Dermis blood vessel endothelial cell (primary cell): ENCODE measurements at places on chromosomes 1 and 21. TPM values are rescaled to one million over a fixed set of nuclear protein-coding genes. Genes with fewer than 3 reads are reported as not detected.
A peak's percentile ranks its signal among the peaks of the same experiment; 100 is the strongest.

AMY1C gene
- total RNA-seq = not detected in 2 replicates

TFAP2E gene
- 0.14 and 0.17 TPM in 2 replicates for total RNA-seq

DNA sequence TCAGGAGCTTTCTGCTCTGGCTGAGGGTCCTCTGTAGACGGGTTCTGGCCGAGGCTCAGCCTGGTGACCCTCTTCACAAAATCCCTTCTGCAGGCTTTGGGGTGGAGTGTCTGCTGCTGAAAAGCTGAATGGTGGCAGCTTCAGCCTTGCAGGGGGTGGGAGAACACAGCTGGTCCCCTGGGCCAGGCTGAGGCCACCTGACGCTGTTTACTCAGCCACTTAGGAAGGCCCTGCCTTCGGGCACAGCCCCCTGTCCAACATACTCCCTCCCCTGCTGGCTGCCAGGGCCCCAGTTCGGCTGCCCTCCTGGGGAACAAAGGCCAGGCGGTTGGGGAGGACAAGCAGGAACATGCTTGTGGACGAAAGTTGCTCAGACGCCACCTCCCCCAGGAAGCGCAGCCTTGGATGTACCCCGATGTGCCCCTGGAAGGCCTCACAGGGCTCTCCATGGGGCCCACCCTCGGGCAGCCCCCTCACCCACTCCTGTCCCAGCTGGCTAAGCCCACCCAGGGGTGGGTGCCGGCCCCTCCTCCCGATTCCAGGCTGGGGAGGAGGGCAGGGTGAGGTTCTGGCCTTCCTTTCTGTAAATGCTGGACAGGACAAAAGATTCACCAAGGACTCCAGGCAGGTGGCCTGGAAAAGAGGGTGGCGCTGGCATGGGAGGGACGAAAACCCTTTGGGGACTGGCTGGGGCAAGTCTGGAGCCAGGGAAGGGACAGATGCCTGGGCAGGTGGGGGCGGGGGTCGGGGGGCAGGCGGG is at the start of gene ANKRD65:
Gene ANKRD65 (minus strand): TSS at position 130 of the 760 bp plus-strand sequence. CDS start 271 bp downstream, outside the sequence.
- DNase-seq = no peak

GRCh38 chr1:151805066-151805820 is at the start of gene LINGO4:
TSS of gene LINGO4 (minus strand) at chr1:151805419. CDS start at chr1:151802704, 2,715 bp downstream.
- DNase-seq = no peak

- DNase-seq = no peak
These were observed 6.4 kb upstream of the COL6A1 start for GRCh38 chr21:45975020-45975666.

DNA sequence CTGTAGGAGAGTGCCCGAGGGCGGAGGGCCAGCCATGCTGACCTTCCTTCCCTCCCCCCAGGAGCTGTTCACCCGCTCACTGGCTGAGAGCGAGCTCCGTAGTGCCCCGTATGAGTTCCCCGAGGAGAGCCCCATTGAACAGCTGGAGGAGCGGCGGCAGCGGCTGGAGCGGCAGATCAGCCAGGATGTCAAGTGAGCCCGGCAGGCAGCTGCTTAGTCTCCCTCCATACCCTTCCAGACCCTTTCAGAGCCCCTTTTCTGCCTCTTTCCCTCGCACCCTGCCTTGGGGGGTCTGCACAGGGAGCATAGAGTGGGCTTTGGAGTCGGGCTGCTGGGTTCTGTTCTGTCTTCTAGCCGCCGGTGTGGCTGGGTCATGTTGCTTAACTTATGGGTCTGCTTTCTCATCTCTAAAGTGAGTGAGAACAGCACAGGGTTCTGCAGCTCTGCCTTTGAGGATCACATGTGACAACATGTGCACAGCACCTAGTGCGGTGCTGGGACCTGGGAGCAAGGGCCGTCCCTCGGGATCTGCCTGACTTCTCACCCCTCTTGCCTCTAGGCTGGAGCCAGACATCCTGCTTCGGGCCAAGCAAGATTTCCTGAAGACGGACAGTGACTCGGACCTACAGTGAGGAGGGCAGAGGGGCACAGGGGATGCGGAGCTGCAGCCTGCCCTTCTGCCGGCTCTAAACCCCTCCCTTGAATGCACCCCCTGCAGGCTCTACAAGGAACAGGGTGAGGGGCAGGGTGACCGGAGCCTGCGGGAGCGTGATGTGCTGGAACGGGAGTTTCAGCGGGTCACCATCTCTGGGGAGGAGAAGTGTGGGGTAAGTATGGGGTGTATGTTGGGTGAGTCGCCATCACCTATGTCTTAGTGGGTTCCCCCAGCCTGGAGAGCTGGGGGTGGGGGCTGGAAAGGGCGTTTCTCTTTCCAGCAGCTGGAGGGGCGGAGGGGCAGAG is 6.2 kb downstream of the AMPD2 start:
- DNase-seq = no peak

DNA sequence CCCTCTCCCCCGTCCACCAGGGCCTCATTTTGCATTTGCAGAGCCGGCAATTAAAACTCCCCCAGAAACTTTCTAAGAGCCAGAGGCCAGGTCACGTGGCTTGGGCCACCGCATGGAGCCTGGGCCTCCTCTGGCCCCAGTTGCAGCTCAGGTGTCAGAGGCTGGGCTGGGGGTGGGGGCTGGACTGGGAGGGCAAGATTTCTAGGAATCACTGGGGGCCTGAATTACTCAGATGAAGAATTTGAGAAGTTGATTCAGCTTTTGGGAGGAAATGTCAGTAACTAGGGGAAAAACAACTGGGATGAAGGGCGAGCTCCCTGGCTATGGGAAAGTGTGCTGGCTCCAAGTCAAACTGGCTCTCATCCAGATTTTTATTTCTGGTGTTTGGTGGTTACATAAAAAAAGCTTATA is 151.0 kb downstream of the CDC7 start:
- peak; percentile 77 for DNase-seq

LRIF1 gene
- total RNA-seq = 9.5 and 13.8 TPM in 2 replicates

- DNase-seq = no peak
These were observed 277.6 kb downstream of the PBX1 start for GRCh38 chr1:164836614-164837018.

DNA sequence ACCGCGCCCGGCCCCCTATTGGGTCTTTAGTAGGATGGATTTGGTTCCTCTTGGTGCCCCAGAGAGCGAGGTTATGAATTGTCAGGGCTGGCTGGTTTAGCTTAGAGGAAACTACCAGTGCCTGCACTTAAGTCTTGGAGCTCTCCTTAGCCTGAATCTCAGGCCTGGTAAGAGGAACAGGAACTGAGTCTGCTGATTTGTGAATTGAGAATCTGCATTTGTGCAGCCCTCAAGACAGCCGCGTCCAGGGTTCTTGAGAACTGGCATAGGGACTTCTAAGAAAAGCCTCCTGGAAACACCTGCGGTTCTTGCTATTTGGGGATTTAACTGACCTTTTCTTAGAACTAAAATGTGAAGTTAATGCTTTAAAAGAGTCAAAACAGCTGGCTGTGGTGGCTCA is 1.7 kb downstream of the NECAP2 start:
- no peak for DNase-seq

- DNase-seq = no peak
These were observed 25.5 kb upstream of the DNAH14 start for GRCh38 chr1:224903955-224904354.
